Stimulated activated CD4-positive, alpha-beta T cell treated with anti-CD3 and anti-CD28 coated beads, Interleukin-1b, Interleukin-23, amount 100 ng/mL, for 4 hours (primary cell): ENCODE measurements at places on chromosomes 3 and 15.
A peak's percentile ranks its signal among the peaks of the same experiment; 100 is the strongest.

- DNase-seq, result no peak
Measured at GRCh38 chr3:170477395-170477794, 58.7 kb downstream of the CLDN11 start.

- DNase-seq, result no peak
Measured at GRCh38 chr3:34077417-34078195, 279.2 kb downstream of the PDCD6IP start.

DNA sequence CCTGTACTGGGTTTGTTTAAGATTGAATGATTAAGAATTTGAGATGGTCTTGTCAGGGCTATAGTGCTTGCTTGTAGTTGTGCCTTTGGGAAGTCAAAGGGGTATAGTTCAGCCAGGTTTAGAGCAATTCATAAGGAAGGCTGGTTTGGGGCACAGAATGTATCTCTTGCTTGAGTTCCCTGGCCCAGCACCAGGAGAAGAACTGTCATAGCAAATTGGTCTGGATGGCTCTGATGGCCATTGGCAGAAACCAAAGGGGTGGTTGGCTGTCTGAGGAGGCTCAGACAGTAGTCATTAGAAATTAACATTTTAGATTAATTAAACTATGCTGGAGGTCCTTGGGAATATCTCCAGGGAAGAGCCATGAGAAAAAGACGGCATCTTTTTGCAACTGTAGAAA is 25.4 kb upstream of the OTOL1 start:
- no peak for DNase-seq

- no peak for DNase-seq
Measured at GRCh38 chr15:35381328-35381727, 164.6 kb downstream of the DPH6 start.

GRCh38 chr15:92907896-92908712 is 8.0 kb downstream of the CHD2 start:
- DNase-seq, result no peak

DNA sequence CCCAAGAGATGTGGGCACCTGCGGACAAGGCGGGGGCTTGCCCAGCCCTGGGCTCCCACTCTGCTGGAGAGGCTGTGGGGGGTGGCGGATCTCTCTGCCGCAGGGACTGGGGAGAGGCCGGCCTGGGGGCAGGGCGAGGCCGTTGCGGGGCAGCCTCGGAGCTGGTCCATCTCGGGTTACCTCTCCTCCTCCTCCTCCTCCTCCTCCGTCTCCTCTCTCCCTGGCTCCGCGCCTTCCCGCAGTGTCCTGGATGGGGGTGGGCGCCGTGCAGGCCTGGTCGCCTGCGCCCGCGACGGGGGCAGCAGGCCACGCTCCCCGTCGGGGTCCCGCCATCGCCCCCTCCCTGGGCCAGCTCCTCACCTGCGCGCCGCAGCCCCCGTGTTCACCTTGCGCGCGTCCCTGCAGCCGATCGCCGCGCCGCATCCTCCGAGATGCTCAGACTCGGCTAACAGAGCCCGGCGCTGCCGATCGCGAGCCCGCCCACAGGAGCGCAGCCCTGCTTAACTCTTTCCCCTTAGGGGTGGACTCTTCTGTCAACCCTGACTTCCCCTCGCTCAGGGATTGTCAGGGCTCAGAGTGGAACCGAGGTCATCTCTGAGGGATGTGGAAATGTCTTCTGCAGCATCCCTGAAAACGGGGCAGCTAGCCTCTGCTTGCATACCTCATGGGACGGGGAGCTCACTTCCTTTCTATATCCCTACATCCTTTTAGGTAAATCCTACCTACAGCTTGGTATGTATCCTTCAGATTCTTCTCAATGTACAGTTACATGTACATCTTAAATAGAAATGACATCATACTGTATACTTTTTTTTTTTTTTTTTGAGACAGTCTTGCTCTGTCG is at the start of gene PRRT3:
Gene PRRT3, minus strand, starts transcription at position 447 of the 844 bp plus-strand sequence. CDS start 2,293 bp downstream, outside the sequence.
- DNase-seq, result peak; percentile 48

DNA sequence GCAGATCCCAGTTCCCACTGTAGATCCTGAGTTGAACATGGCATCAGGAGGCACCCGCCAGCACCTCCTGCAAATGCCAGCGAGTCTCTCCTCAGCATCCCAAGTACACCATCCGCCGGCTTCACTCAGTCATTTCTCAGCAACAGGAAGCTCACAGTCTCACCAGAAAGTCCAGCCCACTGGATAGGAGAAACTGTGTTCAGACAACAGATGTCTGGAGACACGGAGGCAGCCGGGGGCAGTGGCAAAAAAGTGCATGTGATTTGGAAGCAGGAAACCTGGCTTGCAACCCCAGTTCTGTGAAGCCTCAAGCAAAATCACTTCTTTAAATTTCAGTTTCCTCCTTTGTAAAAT is 68.7 kb downstream of the SRGAP3 start:
- DNase-seq, result no peak

- no peak for DNase-seq
Measured at GRCh38 chr3:54784021-54784420, 143.8 kb downstream of the LRTM1 start.

DNA sequence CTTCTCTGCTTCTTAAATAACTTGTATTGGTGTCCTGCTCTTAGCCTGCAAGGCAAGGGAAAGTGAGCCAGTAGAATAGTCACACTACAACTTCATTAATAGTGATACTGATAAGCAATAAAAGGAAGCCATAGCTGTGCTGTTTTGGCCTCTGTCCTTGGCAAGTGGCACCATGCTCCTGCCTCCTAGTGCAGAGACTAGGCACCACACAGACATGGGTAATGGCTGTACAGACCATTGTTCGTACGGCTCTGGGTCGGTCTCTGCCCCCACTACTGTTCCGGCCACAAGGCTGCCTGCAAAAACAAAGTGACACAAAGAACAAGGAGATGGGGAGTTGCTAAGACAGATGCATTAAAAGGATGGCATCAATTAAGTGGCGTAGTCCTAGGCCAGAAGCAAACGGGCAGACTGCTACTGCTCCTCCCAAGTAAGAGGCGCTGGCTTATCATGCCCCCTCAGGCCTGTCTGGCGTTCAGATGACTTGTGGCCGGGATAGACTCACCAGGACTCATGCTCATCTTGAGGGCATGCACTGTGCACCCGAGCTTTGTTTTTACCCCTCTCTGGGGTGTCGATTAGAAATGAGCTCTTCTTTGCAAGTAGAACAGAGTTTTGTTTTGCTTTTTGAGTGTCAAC is 75.6 kb downstream of the TRAK1 start:
- DNase-seq, result no peak

GRCh38 chr3:102885289-102885688 is 450.5 kb downstream of the ZPLD1 start:
- no peak for DNase-seq

DNA sequence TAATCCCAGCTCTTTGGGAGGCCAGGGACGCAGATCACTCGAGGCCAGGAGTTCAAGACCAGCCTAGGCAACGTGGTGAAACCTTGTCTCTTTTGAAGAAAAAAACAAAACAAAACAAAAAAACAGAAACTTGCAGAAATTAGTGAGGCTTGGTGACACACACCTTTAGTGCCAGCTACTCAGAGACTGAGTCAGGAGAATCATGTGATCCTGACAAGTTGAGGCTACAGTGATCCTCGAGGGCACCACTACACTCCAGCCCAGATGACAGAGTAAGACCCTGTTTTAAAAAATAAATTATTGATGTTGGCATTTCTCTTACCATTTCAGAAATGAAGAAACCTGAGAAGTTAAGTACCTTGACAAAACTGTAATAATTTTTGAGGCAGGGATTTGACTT is 44.6 kb upstream of the CCNB2 start:
- DNase-seq, result no peak

DNA sequence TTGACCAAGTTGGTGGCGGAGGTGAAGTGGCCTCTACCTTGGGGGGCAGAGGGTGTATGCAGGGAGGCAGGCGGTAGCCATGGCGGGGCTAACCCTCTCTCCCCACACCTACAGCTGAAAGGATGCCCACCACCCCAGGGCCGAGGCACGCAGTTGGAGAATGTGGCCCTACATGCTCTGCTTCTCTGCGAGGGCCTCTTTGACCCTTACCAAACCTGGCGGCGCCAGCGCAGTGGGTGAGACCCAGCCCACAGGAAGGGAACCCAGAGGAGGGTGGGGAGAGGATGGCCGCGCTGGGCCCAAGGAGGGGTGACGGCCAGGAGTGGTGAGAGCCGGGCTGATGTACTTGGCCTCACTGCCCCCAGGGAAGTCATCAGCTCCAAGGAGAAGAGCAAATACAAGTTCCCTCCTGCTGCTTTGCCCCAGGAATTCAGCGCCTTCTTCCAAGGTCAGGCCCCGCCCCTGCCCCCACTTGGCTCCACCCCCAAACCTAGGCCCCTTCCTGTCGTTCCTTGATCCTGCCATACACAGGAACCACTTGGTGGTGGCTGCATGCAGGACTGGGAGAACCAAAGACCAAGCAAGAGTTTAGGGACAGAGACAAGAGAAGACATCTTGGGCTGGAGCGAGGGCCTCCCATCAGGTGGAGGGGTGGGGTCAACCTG is 9.8 kb downstream of the NBEAL2 start:
- no peak for DNase-seq

DNA sequence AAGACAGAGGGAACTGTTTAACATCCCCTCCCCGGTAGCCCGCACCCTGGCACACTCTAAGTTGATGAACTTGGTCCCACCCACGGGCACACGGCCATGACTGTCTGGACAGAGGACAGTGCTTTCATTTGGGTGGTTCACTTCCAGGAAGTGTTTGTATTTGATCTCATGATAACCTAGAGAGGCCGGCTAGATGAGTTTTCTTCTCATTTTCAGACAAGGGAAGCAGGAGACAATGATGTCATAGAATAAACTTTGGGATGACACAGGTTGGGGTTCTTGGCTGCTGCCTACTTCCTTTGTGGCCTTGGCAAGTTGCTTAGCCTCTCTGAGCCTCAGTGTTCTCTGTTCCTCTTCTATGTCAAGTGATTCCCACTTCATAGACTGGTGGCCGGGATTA is 16.1 kb upstream of the LYSMD4 start:
- DNase-seq, result no peak

DNA sequence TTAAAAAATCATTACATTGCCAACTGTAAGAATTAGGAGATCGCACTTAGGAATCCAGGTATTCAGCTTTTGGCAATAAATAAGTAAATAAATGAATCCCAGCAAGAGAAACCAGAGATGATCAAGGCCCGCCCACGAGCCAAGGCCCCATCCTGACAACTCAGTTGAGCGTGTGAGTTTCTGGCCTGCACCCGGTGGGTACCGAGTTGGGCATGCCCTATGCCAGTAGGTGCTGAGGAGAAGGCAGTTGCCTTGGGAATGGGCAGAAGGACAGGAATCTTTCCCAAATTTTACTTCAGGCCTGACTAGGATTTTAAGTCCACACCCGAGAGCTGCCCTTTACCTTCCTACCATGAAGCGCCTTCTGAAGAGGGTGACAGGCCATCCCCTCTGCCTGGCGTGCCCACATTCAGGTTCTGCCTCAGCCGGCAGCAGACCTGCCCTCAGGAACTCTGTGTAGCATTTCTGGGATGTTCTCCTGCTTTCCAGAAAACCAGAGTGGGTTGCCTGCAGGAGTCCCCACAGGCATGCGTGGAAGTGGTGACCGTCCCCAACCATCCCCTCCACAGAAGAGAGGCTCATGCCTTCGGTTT is 99.3 kb upstream of the ALDH1A3 start:
- DNase-seq, result no peak

DNA sequence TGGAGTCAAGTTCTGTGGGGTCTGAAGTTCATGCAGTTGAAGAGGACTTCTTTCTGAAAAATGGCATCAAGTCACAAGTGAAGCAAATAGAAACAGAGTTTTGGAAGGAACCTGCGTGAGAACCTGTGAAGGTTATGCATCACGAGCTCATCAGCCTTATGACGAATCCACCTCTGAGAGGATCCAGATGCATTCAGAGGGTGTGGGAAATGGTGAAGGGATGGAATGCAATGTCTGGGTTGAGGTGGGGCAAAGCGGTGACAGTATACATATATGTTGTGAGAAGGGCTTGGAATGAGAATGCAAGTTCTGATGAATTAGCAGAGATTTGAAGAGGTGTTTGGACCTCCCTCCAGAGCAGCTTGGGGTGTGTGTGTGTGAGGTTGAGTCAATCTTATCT is 382.1 kb upstream of the TBL1XR1 start:
- DNase-seq, result no peak

DNA sequence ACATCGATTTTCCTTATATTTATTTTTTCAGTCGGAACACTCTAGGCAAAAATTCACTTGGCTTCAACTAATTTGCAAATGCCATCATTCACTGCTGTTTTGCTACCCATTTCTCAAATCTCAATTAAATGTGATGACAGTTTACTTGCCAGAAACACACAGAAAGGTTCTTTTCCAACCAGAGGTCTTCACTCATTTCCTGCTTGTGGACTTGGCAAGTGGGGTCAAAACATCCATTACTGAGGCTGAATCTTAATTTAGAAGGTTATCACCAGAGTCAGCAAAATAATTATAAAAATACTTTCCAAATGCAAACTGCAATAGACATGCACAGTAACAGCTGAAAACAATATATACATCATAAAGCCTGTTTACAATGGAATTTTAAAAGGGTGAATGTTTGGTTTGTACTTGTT is 625.4 kb upstream of the TBL1XR1 start:
- no peak for DNase-seq

DNA sequence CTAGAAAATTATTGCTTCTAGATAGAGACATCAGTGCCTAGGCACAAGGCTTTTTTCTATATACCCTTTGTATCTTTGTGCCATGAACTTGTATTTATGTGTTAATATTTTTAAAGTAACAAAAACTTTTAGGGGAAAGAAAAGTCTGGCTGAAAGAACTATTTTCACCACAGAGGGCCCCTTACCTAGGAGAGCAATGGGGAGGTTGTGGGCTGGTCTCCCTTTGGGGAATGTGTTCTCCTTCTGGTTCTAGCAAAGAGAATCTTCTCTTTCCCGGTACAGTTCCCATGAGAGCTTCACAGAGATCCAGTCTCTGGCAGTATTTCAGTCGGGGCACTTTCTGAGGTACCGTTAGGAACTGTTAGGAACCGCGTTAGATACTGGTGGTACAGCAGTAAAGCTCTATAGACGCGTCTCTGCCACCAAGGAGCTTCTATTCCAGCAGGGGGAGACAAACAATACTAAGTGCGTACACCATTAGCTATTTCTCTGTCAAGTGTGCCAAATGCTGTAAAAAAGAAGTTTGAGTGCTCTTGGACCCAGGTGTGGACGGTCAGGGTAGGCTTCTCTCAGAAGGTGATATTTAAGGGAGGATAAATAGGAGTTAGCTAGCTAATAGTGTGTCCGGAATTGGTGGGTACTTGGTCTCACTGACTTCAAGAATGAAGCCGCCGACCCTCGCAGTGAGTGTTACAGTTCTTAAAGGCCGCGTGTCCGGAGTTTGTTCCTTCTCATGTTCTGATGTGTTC is 4.6 kb upstream of the EPB42 start:
- DNase-seq, result no peak

DNA sequence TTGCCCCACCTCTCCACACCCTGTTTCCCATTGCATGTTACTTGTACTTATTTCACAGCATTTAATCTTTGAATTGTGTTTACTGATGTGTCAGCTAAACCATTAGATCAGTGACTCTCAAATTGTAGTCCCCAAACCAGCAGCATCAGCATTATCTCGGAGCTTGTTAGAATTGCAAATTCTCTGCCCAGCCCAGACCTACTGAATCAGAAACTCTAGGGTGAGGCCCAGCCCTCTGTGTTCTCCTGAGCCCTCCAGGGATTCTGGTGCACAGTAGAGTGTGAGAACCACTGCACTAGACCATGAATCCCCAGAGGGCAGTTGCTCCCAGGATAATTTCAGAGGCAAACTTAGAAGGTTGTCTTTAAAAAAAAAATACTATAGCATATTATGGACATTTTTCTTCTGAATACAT is 13.0 kb downstream of the PLD1 start:
- DNase-seq, result no peak

- DNase-seq, result no peak
Measured at GRCh38 chr3:179438841-179439240, 12.4 kb downstream of the GNB4 start.

GRCh38 chr3:38645076-38645475 is 4.4 kb downstream of the SCN5A start:
- no peak for DNase-seq
